ENCODE measurements at places on chromosomes 4 and X. TPM values are rescaled to one million over a fixed set of nuclear protein-coding genes. Genes with fewer than 3 reads are reported as not detected.

- no peak for DNase-seq
Measured at GRCh38 chrX:118660085-118660484, 67.3 kb upstream of the IL13RA1 start.

DNA sequence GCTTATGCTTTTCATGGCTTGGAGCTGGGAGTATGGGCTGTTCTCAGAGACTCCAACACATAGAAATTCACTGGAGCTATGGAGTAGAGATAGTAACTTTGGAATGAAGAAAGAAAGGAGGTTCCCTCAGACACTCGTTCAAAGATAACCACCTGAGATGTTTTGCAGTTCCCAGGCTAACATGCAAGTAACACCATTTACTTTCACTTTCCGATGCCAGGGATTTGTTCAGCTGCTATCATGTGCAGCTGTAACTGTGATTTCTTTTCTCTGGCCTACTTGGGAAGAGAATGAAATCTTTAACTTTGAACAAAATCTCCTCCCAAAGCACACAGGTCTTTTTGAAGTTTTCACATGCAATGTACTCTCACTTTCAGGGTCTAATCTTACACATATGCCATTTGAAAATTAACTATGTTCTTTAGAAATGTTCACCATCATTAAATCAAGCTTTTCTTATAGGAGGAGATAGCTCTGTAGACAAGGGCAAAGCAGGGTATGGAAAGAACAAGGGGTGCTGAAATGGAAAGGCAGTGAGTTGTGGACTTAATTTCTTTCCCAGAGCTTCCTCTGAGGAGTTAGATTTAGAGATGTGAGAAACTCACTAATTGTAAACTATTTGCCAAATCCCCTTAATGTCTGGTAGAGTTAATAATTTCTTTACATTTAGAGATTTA, 514.3 kb downstream of the PDHA2 start:
- no peak for DNase-seq

DNA sequence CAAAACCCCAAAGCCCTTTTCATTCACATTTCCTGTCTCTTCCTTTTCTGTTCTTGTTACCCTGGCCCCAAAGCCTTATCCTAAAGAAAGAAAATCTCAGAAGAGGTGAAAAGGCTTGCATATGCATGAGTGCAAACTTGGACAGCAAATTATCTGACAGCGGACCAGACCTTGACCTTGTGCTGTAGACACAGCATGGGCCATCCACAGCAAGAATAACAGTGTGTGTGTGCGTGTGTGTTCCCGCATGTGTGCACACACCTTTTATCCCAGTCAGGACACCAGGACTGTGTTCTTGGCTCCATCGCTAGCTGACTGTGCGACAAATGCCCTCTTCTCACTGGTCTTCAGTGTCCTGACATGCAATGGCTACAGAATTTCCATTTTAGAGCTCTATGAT, 35.3 kb downstream of the ZBTB49 start:
- DNase-seq = no peak

The GSPT2 gene
- total RNA-seq = 13.2 TPM

The HTN3 gene
- not detected for total RNA-seq

- no peak for DNase-seq
Measured at GRCh38 chr4:117512414-117512813, 427.0 kb upstream of the TRAM1L1 start.
